ENCODE measurements at places on chromosomes 5 and 9.

GRCh38 chr5:168176251-168176650 lies 115.2 kb upstream of the WWC1 start:
- no peak for DNase-seq

DNA sequence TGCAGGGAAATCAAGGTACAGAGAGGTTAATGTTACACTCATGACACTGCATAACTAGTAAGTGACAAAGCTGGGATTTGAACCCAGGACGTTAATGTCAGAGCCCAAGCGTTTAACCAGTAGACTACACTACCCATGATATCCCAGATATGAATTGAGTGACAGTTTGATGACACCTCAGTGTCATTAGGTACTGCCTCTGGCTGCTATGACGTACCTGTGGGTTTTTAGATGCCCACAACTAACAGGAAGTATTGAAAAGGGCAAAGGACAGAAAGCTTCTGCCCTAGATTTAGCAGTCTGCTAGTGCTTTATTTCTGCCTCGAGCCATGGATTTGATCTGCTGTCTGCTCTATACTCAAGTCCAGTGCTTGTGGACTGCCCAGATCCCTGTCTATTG lies 56.2 kb downstream of the GLRA1 start:
- no peak for DNase-seq

DNA sequence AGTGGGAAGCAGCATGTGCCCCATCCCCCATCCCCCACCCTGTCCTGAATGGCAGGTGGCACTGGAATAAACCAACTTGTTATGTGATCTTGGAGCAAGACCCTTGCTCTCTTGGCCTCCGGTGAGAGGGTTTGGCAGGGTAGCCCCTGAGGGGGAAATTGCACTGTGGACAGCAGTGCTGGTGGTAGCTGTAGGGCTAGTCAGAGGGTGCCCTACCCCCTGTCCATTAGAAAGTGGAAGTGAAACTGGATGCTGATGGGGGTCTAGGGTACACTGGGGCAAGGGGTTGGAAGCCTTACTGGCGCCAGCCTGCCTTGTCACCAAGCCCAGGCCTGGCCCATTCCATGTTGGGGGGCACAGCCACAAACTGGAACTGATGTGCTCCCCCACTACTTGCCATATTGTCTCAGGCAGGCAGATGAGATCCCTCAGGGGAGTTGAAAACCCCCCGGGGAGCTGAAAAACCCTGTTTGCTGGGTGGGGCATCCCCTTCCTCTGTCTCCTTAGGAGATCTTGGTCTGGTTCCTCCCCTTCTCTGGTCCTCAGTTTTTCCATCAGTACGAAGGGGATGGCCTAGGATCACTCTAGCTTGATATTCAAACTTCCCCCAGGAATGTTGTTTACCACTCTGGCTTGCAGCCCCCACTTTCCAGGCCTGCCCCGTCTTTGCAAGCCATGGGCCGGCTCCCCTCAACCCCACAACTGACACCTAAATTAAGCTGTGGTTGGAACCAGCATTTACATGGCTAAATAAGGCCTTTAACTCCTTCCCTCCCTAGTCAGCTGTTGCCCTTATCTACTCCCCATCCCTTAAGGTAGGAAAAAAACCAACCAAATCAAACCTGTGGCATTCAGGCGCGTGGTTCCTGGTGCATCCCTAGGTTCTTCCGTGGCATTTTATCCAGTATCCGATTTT lies 14.4 kb upstream of the SYNPO start:
- peak; percentile 68 for DNase-seq

DNA sequence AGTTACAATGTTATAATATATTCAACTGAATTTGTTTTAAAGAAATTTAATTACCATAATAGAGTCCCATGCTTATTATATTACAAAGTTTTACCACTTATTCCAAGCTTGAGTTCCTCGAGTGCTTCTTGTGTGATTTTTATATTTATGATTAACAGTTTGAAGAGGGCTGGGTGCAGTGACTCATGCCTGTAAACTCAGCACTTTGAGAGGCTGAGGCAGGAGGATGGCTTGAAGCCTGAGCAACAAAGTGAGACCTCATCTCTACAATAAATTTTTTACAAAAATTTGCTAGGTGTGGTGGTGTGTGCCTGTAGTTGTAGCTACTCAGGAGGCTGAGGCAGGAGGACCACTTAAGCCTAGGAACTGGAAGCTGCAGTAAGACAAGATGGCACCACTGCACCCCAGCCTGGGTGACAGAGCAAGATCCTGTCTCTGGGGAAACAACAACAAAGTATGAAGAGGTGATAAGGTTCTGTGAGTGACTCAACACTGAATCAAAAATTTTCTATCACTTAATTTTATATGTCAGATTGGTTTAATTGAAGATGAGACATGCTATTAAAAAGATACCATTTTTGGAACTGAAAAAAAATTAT lies 9.2 kb downstream of the POC5 start:
- no peak for DNase-seq

DNA sequence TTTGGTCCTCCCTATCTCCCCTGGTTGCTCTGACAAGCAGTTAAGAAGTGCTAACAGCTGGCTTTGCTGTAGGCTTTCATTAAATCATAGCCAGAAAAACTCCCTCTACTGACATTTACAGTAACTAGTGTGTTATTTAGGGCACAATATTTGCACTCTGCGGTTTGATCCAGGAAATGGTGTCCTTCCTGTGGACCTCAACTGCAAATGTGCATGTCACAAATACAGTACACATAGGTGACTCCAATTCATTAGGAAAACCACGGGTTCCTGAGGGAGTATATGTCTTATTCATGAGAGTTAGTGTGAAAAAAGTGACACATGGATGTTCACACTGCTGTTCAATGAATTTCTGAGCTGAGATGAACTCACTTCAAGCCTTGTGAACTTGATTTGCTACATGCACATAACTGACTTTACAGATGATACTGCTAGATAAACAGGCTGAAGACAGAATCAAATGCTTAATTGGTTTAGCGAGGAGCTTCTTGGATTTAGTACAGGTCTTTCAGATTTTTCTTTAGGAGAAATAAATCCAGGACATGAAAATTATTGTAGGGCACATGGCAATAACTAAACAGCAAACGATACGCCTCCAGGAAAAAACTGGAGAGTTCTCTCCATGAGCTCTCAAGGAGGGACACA lies 281.5 kb downstream of the EFNA5 start:
- DNase-seq: no peak

DNA sequence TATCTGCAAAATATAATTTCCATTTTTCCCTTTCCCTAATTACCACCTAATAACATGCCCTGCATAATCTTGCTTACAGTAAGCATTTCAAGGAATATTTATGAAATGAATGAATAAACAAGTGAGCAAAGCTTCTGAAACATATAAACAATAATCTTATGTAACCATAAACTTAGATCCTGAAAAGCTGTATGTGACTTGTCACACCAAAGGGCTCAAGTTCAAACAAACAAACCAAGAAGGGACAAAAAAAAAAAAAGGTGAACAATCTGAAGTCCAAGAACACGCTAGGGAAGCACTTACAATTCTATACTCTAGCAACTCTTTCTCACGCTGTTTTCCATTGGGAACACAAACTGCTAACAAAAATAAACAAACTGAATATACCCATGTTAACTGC lies 36.3 kb downstream of the PLPP1 start:
- no peak for DNase-seq

DNA sequence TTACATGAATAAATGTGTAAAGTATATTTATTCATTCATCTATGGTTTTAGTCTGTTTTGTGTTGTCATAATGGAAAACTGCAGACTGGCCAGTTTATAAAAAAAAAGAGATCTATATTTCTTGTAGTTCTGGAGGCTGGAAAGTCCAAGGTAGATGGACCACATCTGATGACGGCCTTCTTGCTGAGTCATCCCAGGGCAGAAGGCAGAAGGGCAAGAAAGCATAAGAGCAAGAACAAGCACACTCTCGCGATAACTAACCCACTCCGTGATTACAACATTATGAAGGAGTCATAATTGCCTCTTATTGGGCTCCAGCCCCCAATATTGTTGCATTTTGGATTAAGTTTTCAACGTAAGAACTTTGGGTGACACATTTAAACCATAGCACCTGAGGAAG lies 180.4 kb upstream of the DAB2 start:
- no peak for DNase-seq

- DNase-seq: no peak
Observed at GRCh38 chr5:150694612-150695011, 6.2 kb downstream of the RBM22 start.

DNA sequence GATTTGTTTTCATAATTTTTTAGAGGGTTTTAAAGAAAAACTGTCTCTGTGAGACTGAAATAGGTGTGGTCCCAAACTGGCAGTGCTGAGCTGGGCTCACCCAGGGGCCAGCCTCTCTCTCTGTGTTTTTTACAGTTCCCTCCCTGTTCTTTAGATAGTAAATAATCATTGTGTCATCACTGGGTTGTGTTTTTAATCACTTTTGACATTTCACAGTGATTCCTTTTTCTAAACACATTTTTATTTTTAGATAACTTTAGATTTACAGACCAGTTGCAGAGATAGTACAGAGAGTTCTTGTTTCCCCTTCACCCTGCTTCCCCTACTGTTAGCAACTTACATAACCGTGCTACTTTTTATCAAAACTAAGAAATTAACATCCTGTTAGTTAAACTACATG lies 44.4 kb downstream of the MAP1B start:
- no peak for DNase-seq

GRCh38 chr5:154138701-154139100 lies 51.8 kb upstream of the GALNT10 start:
- peak; percentile 25 for DNase-seq

GRCh38 chr9:37424204-37424685 lies 1.7 kb downstream of the GRHPR start:
- no peak for DNase-seq

GRCh38 chr5:33049842-33050241 lies 338.7 kb downstream of the NPR3 start:
- no peak for DNase-seq

GRCh38 chr5:130213607-130214006 lies 309.3 kb downstream of the CHSY3 start:
- no peak for DNase-seq

DNA sequence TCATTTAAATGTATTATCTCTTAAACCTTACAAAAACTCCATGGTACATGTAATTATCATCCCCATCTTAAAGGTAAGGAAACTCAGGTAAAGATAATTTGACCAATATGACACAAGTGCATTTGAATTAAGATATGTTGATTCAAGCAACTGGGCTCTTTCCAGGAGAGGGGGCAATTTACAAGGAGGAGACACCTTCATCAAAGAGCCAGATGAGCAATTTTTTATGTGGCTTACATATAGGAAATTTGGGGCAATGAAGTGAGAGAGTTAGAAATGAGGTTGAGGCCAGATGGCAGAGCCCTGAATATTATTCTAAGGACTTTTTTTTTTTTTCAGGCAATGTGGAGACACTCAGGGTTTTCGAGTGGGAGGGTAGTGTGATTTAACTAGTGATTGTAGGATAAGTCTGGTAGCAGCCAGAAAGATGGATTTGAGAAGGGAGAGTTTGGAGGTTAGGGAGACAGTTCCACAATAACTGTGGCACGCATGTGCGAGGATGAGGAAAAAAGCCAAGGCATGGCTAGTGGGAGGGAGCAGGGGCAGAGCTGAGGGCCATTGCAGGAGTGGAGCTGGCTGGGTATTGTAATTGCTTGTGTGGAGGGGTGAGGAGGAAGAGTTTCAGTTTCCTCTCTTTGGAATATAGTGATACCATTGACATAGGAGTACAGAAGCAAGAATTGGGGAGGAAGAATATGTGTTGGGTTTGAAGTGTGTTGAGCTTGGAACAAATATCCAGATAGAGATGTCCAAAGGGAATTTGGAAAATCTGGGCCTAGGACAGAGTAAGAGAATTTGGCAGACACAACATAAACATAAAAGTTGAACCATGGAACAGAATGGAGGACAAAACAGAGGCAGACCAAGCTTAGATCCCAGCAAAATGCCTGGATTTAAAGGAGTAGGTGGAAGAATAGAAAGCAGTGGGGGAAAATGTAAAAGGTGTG lies 72.0 kb downstream of the ACTBL2 start:
- no peak for DNase-seq

DNA sequence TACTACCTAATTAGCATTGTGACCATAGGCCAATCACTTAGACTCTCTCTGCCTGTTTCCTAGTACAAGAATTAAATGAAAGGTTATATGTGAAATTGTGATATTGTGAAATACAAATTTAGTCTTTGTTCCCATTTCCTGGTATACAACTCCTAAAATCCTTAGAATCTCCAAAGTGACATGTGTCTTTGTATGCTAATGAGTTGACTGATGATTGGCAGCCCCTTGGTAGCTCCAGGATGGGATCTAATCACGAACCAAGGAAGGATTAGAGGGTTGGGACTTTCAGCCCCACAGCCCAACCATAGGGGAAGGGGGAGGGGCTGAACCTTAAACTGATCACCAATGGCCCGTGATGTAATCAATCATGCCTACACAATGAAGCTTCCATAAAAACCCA lies 31.6 kb downstream of the ATP6V0E1 start:
- DNase-seq: no peak

DNA sequence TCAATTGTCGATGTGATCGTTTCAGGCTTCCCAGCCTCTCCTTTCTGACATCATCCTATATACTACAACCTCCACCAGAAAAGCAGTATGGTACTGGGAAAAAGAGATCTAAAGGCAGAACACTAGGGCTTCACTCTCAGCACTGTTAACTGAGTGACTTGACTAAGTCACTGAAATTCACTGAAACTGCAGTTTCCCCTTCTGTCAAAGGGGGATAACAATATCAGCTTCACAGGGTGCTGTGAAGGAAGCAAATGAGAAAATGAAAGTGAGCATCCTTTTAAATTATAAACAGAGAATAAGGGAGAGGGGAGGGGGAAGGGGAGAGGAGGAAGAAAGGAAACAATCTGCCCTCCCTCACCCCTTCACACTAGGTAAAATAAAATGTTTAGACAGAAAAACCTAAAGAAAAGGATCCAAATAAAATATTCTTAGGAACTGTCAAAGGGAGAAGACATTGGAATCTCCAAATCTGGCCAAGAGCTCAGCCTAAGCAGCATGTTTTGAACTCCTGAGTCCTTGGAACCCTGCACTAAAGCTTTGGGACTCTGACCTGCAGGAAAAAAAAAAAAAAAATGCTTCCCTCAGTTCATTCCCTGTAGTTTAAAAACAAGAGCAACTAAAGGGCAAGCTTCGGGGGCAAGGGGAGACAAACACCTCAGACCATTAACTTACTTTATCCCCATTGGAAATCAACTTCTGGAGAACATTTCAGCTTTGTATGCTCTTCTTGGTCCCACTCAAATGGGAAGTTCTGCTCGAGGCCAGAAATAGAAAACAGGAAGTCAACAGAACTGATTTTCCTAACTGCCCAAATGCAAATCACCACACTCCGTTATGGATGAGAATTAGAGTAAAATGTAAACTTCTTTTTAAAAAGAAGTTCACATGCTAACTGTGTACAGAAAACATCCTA lies 178.3 kb downstream of the DEPDC1B start:
- DNase-seq: no peak

GRCh38 chr9:17230646-17231045 lies 95.8 kb downstream of the CNTLN start:
- DNase-seq: no peak

GRCh38 chr5:111439473-111440075 lies 72.8 kb downstream of the STARD4 start:
- no peak for DNase-seq

- peak; percentile 54 for DNase-seq
Observed at GRCh38 chr5:133868946-133869518, 99.4 kb downstream of the C5orf15 start.

GRCh38 chr9:3261484-3261883 lies 264.3 kb downstream of the RFX3 start:
- DNase-seq: no peak
